ENCODE measurements at places on chromosomes 13 and 19.

DNA sequence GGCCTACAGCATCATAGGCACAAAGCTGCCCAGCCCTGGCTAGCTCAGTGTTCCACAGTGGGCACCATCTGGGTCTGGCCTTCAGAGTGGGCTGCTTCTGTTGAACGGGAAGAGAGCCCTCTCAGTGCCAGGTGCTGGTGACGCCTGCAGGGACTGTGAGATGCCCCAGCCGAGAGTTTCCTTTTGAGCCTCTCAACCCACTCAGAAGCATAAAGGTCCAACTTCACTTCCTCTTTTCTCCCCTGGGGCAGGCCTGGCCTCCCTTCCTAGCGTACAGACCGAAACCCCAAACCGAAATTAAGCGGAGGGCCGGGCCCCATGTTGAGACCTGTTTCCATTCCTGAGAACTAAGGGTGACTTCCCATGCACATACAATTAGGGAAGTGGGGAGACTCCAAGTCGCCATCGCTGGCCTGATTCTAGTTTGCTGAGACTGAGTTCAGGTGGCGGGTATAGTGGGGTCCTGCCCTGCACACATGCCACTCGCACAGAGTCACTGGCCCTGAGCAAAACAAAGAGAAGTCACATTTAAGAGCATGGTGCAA lies 6.9 kb downstream of the RAB8A start:
- no peak for DNase-seq

- no peak for DNase-seq
Observed at GRCh38 chr13:44110091-44110621, 230.5 kb downstream of the LACC1 start.

DNA sequence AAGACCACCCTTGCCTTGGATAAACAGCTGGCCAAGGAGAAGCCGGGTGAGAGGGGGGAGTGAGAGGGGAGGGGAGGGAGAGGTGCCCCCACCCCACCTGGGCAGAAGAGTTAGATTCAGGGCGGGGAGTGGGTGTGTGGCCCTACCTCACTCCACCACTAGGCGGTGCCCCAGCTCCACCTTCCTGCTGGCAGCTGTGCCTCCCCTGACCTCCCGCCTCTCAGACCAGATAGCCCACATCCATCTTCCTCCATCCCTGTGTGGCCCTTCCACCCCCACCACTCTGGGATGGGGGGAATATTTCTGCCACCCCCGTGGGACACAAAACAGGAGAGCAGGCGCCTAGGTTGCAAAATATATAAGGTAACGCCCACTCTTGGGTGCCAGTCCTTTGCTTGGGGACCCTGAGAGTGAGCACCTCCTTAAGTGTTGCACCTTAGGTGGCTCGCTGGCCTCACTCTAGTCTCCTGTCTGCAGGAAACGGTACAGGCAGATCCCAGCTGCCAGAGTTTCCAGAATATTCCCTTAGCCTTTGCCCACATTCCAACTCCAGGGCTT lies 13.8 kb upstream of the EHD2 start:
- DNase-seq, result no peak

DNA sequence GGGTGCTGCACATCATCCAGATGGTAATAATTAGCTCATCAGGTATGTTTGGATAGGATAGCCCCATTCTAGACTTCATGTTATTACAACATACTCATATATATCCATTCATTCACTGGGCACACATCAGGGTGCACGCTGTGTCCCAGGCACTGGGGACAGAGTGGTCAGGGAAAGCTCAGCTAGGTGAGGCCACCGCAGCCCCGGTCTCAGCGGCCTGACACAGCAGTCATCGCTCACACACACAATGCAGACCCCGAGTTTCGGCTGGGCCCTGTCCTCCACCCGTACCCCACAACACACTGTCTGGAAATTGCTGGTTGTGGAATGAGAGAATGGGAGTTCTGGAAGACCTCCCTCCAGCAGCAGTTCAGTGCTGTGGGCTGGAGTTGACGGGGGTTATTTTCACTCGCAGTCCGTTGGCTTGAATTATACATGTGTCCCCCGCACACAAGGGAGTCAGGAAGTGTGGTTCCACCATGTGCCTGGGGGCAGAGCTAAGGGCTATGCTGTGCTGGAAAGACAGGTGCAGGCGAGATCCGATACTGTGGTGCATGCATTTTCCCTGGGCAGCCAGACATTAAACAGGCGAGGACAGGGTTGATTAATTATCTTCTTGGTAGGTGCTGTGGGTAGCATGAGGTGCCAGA lies 257.6 kb downstream of the TEX29 start:
- DNase-seq, result no peak

GRCh38 chr19:10962863-10963262 lies 2.0 kb downstream of the SMARCA4 start:
- DNase-seq, result no peak

DNA sequence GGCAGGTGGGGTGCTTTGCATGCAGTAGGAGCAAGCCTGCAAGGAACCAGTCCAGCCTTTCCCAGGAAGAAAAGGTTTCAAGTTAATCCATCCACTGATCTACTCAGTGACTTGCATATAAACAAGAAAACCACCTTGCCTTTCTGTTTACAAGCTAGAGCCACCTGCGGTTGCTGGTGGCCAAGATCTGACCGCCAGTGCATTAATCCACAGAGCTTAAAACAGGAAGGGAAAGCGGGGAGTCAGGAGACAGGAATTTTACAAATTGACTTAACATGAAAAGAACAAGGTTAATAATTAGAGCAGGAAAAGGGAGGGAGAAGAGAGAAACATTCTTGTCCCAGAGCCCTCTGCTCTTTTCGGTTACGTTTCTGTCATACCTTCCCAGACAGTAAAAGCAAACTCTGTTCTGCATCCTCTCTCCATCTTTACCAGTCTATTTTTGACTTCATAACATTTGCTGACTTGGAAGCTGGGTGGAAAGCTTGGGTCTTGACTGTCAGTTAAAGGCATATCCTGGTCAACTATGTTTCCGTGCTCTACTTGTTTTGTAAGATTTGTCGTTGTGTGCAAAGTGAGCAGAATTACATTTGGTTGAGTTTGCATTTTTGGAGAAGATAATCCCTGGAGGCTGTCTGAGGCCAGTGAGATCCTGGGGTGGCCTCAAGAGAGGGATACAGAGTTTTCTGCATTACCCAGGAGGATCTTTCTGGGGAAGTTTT lies 760.6 kb downstream of the EFNB2 start:
- no peak for DNase-seq

DNA sequence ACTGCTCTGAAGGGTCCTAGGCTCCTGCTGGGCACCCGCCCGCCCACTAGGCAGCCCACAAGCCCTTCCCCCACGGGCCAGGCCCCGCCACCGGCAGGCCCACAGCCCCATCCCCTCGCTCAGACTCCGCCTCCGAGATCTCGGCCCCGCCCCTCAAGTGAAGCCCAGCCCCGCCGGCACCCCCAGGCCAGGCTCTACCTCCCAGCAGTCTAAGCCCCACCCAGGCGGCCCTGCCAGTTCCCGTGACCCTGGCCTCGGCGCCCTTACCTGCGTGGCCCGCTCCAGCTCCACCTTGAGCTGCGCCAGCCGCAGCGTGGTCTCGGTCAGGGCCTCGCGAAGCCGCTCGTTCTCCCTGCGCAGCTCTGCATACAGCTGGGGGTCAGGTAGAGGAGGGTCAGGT lies 16.3 kb downstream of the EPS8L1 start:
- no peak for DNase-seq

- DNase-seq, result no peak
Observed at GRCh38 chr19:40575326-40575725, 1.3 kb upstream of the SHKBP1 start.

DNA sequence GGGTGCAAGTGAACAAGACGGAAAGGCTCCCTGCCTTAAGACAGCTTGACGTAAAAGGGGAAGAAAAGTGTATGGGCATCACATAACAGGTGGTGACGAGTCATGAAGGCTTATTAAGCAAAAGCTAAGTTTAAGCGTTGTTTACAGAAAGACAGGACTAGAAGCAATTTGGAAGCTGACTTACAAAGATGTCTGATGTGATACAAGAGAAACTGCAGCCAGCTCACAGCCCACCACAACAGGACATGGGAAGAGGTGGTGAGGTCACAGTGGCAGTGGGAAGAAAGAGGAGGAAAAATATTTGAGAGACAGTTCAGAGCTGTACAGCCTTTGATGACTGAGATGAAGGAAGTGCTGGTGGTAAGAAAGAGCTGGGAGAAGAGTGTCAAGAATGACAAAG lies 181.6 kb downstream of the KLF12 start:
- DNase-seq, result no peak

DNA sequence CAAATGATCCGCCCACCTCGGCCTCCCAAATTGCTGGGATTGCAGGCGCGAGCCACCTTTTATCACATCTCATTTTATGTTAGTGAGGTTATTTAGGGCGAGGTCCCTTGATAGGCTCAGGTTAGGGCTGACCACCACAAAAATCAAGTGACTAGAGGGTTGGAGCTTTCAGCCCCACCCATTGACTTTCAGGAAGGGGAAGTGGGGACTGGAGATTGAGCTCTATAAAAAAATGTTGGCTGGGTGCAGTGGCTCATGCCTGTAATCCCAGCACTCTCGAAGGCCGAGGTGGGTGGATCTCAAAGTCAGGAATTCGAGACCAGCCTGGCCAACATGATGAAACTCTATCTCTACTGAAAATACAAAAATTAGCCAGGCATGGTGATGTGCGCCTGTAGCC lies 20.1 kb downstream of the FPR3 start:
- DNase-seq, result no peak

DNA sequence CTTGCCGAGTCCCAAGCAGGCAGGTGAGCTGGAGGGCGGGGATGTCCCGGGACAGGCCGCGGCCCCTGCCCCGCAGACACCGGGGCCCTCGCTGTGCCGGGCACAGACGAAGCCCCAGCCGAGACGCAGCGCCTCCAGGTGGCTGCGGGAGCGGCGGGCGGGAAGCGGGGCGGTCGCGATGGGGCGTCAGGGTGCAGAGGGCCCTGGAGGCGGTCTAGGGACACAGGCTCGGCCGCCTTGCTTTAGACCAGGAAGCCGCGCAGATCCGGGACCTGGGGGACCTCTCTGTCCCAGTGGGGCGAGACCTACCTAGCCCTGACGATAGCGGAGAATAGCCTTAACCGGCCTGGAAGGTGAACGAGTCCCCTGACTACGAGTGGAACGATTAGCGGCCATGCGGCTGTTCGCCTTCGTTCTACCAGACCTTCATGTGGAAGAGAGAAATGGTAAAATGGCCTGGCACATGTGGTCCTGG lies 4.2 kb upstream of the ZNF564 start:
- DNase-seq, result no peak

DNA sequence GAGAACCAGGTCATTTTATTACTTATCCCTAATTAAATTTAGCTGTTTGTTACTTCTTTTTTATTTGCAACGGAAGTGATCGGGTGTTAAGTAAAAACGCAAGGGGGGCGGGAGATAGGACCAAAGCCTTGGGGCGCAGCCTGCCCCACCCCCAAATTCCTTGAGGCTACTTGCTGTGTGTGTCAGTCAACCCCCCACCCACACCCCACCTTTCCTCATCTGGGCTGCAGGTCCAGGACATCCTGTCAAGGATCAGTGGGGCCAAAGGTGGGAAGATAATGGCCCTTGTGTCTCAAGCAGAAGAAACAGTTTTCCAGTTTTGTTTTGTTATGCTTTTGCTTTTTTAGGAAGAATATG lies 1.2 kb upstream of the FOXO1 start:
- no peak for DNase-seq
